ENCODE measurements at places on chromosomes 16 and 17. TPM values are rescaled to one million over a fixed set of nuclear protein-coding genes. Genes with fewer than 3 reads are reported as not detected.

GRCh38 chr17:79433379-79433778 lies 177.5 kb downstream of the RBFOX3 start:
- H3K27ac ChIP-seq = no peak overlapping the region
- H3K27me3 ChIP-seq = no peaks in the 10 kb centered on the region
- no peaks in the 10 kb centered on the region for H3K36me3 ChIP-seq
- H3K4me3 ChIP-seq = no peak overlapping the region

Gene MRPS7
- 72.8 TPM for total RNA-seq

GRCh38 chr17:75442168-75443103 lies 14.0 kb upstream of the TMEM94 start:
- H3K27ac ChIP-seq = no peak overlapping the region
- DNase-seq = no peak
- H3K36me3 ChIP-seq = no peaks in the 10 kb centered on the region
- H3K4me3 ChIP-seq = no peak overlapping the region
- H3K27me3 ChIP-seq = no peaks in the 10 kb centered on the region
- H3K4me1 ChIP-seq = no peaks in the 10 kb centered on the region

Gene SLC5A11
- 0.07 TPM for total RNA-seq

Gene CLCN7
- 53.8 TPM for total RNA-seq

DNA sequence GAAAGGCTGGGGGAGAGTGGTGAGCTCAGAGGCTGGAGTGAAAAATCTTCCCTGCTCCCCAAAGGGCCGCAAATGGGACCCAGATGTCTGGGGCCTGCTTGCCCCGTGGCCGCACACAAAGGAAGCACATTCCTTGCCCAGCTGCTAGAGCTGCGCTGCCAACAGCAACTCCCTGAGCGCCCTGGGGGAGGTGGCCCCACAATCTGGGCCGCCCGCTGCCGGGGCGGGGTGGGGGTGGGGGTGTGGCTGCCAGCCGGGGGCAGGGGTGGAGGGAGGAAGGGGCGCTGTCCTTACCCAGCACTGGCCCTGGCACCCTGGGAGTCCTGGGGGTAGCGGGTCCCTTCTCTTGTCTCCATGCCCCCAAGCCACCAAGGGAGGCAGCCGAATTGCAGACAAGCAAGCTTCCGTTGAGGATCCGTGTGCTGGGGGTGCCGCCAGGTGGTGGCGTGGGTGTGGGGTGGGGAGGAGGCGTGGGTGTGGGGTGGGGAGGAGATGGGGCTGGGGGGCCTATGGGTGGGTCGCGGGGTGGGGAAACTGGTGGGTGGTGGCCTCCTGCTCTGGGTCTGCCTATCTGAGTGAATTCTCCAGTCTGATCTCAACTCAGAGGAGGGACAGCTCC lies 48.4 kb upstream of the PABPN1L start:
- no peak overlapping the region for H3K27ac ChIP-seq
- no peaks in the 10 kb centered on the region for H3K4me1 ChIP-seq
- H3K36me3 ChIP-seq = no peaks in the 10 kb centered on the region
- no peak for DNase-seq
- no peaks in the 10 kb centered on the region for H3K27me3 ChIP-seq

DNA sequence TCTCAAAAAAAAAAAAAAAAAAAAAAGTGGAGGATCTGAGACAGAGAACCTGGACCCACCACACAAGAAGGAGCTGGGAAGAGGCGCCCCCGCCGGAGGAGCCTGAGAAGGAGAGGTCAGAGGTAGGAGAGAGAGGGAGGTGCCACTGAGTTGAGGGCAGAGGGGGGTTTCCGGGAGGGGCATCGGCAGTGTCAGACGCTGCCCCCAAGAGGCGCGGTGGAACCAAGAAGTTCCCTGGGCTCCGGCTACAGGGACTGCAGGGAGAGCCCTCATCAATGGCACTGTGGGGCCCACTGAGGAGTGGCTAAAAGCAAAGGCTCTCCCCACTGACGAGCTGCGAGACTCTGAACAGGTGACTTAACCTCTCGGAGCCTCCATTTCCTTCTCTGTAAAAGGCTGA lies 4.2 kb downstream of the CCDC42 start:
- DNase-seq = peak; percentile 70
- H3K36me3 ChIP-seq = no peaks in the 10 kb centered on the region
- no peak overlapping the region for H3K4me3 ChIP-seq

DNA sequence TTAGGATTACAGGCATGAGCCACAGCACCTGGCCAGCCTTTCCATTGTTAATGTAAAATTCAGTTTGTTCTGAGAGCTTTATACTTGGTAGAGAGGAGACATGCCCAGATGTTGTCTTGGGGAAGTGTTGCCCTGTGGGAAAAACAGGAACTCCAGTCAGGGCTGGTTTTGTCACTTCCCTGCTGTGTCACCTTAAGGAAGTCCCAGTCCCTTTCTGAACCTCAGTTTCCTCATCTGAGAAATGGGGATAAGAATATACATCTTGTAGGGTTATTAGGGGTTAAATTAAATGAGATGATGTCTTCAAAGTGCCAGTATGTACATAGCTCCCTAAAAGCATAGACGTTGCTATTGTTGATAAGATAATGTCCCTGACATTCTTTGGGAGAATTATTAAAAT lies 25.3 kb downstream of the CLEC16A start:
- H3K27ac ChIP-seq = no peak overlapping the region
- no peak for DNase-seq
- H3K36me3 ChIP-seq = peaks cover 3% of the 10 kb centered on the region
- no peaks in the 10 kb centered on the region for H3K27me3 ChIP-seq
- no peak overlapping the region for H3K4me3 ChIP-seq

GRCh38 chr16:50523710-50524109 lies 24.5 kb upstream of the NKD1 start:
- H3K36me3 ChIP-seq = no peaks in the 10 kb centered on the region
- no peaks in the 10 kb centered on the region for H3K4me1 ChIP-seq
- no peak for DNase-seq
- no peak overlapping the region for H3K27ac ChIP-seq

Gene ICAM2
- total RNA-seq = 0.58 TPM

Gene HSPB9
- not detected for total RNA-seq

GRCh38 chr17:72565758-72566157 lies 444.9 kb downstream of the SOX9 start:
- H3K36me3 ChIP-seq = no peaks in the 10 kb centered on the region
- H3K27ac ChIP-seq = no peak overlapping the region
- no peak overlapping the region for H3K4me3 ChIP-seq
- no peaks in the 10 kb centered on the region for H3K4me1 ChIP-seq
- DNase-seq = no peak

Gene ABCA6
- not detected for total RNA-seq

DNA sequence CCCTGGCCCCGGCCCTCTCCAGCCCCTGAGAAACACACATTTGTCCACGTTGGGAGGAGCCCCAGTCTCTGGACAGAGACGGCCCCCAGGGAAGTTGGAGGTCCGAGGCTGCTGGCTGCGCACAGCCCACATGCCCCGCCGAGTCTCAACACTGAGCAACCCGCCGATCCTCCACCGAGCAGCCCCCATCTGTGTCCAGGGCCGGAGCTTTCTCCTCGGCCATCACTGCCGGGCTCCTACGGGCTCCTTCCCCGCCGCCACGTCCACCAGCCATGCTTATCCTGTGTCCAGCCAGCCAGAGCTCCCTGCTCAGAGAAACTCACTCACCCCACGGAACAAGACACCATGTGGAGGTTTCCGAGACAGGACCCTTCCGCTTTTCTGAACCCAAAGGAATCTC lies 103.3 kb downstream of the ENGASE start:
- H3K36me3 ChIP-seq = no peaks in the 10 kb centered on the region
- DNase-seq = no peak
- H3K4me3 ChIP-seq = no peak overlapping the region
- no peaks in the 10 kb centered on the region for H3K27me3 ChIP-seq
- H3K4me1 ChIP-seq = no peaks in the 10 kb centered on the region

DNA sequence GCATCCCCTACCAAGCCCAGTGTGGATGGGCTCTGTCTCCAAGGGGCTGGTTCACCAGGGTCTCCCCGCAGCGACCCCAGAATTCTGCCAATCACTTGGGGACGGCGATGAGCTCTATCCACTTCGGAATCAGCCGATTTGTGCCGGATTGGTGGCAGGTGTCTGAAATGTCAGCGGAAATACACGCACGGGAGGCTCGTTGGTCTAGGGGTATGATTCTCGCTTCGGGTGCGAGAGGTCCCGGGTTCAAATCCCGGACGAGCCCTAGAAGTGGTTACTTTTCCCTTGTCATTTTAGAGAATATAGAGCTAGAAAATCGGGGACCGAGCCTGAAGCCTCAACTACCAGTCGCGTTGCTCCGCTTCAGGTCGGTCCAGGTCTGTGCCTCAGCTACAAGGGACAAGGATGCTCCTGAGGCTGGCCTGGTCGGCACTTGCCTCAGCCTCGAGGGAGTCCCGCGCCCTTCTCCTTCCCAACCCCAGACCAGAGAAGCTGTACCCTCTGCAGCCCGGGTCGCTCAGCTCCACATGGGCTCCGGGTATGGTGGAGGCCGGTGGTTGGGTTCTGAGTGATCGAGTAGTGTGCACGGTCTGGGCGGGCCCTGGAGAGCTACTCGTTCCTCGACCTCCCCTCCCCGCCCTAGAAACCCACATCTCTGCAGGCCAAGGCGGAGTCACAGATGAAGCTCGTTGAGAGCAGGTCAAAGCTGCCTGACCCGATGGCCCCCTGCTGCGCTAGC lies 16.0 kb upstream of the OR1F1 start:
- peak overlapping the region; percentile 20 for H3K27ac ChIP-seq
- no peaks in the 10 kb centered on the region for H3K36me3 ChIP-seq
- H3K4me3 ChIP-seq = peak overlapping the region; percentile 89
- peaks cover 35% of the 10 kb centered on the region for H3K27me3 ChIP-seq
- peaks cover 3% of the 10 kb centered on the region for H3K4me1 ChIP-seq

Gene SEPTIN12
- not detected for total RNA-seq

- no peak within 1 kb of the TSS for H3K27ac ChIP-seq
- H3K27me3 ChIP-seq = no peaks in the 10 kb centered on the region
- H3K4me3 ChIP-seq = no peak within 1 kb of the TSS
Observed at GRCh38 chr17:74623693-74624093, at the start of gene CD300E. Gene CD300E (minus strand): TSS chr17:74623738. CDS start chr17:74623621, 117 bp downstream.

Gene NLRC3
- 0.49 TPM for total RNA-seq

DNA sequence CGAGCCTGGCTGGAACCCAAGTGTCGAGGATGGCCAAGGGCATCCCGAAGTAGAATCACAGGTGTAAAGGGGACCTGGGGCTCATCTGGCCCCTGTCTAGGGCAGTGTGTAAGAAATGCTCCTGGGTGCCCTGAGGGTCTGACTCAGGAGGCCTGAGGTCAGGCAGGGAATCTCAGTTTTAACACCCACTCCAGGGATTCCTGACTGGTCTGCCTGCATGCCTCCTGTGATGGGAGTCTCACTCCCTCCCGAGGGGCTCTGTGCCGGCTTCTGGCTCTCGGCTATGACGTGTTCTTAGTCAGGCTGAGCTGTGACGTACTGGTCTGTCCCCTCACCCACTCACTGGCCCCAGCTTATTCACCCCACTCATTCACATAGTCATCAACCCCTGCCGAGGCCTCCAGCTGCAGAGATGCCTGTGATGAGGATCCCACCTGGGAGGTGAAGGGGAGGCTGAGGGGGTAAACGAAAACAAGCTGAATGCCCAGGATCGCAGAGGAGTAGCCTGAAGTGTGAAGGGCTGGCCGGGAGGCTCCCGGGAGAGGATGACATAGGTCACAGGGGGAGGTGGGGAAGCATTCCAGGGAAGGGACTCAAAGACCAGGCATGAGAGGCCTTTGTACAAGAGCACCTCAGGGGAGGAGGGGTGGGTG lies 23.8 kb downstream of the FAM83G start:
- H3K27me3 ChIP-seq = no peaks in the 10 kb centered on the region
- no peaks in the 10 kb centered on the region for H3K4me1 ChIP-seq
- peaks cover 2% of the 10 kb centered on the region for H3K36me3 ChIP-seq
- H3K27ac ChIP-seq = no peak overlapping the region
- H3K4me3 ChIP-seq = no peak overlapping the region
- no peak for DNase-seq

GRCh38 chr16:27154705-27155521 lies 48.4 kb upstream of the KDM8 start:
- no peaks in the 10 kb centered on the region for H3K4me1 ChIP-seq
- H3K27ac ChIP-seq = no peak overlapping the region
- peak; percentile 88 for DNase-seq
- H3K36me3 ChIP-seq = no peaks in the 10 kb centered on the region
- H3K27me3 ChIP-seq = no peaks in the 10 kb centered on the region
- H3K4me3 ChIP-seq = peak overlapping the region; percentile 43

DNA sequence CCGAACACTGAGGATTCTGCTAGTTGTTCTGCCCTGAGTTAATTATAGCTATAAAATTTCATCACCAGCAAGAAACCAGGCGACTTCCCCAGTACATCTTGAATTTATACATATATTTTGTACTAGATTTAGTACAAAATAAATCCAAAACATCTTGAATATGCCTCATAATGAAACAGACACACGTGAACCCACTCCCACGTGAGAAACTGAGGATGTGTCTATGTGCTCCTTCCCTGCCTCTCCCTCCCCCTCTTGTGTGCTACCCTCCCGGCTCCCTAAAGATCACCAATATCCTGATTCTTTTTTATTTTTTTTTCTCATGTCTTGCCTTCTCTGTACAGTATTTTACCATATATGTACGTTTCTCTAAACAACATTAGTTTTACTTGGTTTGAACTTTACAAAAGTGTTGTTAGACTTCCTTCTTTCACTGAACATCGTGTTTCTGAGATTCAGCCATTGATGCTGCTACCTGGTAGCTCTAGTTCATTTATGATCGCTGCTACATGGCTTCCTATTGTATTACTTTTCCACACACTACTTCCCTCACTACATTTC lies 1.1 kb upstream of the LCMT1 start:
- peak overlapping the region; percentile 57 for H3K4me3 ChIP-seq
- H3K27ac ChIP-seq = peak overlapping the region; percentile 8
- H3K36me3 ChIP-seq = no peaks in the 10 kb centered on the region
- no peak for DNase-seq
- H3K4me1 ChIP-seq = peaks cover 10% of the 10 kb centered on the region
- H3K27me3 ChIP-seq = no peaks in the 10 kb centered on the region

DNA sequence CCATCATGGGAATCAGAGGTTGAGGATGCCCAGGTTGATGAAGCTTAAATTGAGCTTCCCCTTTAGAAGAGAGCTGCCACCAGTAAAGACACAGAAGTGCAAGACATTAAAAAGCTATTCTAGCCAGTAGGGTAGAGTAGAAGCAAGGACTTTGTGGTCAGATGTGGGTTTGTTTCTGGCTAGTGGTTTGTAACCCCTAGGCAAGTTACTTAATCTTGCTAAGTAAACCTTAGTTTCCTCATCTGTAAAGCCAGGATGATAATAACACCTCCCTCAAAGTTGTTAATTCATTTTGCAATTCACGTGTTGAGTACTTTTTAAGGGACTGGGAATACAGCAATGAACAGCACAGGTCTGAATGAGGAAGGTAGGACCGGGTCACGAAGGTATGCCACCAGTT lies 3.6 kb downstream of the SNTB2 start:
- peak overlapping the region; percentile 42 for H3K27ac ChIP-seq
- H3K36me3 ChIP-seq = no peaks in the 10 kb centered on the region
- H3K27me3 ChIP-seq = no peaks in the 10 kb centered on the region
- H3K4me1 ChIP-seq = peaks cover 24% of the 10 kb centered on the region
- no peak for DNase-seq
- H3K4me3 ChIP-seq = peak overlapping the region; percentile 10

DNA sequence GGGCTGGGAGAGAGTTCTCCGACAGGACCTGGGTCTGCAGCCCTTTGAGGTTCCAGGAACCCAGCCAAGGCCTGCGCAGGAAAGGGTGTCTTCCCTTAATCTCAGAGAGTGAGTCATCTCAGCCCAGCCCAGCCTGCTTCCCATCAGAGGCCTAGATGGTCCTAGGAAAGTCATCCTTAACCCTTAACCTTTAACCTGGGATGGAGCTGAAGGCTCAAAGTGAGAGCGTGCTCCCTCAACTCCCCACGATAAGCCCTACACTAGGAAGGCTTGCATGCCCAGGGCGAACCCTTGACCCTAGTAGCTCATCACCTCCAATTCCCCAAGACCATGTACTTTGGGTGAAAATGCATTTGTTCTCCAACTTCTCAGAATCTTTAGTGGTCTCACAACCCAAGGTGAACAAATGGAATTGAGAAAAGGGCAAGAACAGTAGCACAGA lies 4.8 kb upstream of the ATXN7L3 start:
- H3K36me3 ChIP-seq = peaks cover 12% of the 10 kb centered on the region
- H3K4me3 ChIP-seq = no peak overlapping the region
- H3K27ac ChIP-seq = no peak overlapping the region

Measured in GM23338 (cell line).